Peyer's patch (tissue), 4 donors: ENCODE measurements at places on chromosomes 12 and 14. TPM values are rescaled to one million over a fixed set of nuclear protein-coding genes. Genes with fewer than 3 reads are reported as not detected.

CCDC175 gene
- total RNA-seq, result not detected

MFAP5 gene
- 67.4 TPM for total RNA-seq

ITGA5 gene
- total RNA-seq, result 56.1 TPM

MRPL52 gene
- total RNA-seq, result 30.3 TPM

GSG1 gene
- not detected for total RNA-seq

DNA sequence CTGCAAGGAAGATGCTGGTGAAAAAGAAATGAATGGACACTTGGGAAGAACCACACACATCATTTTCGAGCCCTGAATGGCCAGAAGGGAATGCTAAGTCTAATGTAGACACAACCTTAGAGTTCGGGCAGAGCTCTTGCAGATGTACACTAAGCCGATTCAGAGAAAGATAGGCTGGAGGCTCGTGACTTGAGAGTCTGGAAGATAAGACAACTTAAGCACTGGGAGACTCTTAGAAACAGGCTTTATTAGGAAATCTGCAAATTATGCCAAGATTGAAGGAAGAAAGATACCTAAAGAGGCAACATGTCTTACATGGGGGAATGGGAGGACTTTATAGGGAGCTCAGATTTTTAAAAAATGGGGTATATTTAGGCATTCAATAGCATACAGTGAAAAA lies 13.5 kb downstream of the TBPL2 start:
- DNase-seq, result no peak

- no peak for DNase-seq
Measured at GRCh38 chr14:28676479-28676878, 90.1 kb upstream of the FOXG1 start.

GRCh38 chr14:96627811-96628775 lies 125.9 kb downstream of the PAPOLA start:
- DNase-seq, result peak; percentile 3

DNA sequence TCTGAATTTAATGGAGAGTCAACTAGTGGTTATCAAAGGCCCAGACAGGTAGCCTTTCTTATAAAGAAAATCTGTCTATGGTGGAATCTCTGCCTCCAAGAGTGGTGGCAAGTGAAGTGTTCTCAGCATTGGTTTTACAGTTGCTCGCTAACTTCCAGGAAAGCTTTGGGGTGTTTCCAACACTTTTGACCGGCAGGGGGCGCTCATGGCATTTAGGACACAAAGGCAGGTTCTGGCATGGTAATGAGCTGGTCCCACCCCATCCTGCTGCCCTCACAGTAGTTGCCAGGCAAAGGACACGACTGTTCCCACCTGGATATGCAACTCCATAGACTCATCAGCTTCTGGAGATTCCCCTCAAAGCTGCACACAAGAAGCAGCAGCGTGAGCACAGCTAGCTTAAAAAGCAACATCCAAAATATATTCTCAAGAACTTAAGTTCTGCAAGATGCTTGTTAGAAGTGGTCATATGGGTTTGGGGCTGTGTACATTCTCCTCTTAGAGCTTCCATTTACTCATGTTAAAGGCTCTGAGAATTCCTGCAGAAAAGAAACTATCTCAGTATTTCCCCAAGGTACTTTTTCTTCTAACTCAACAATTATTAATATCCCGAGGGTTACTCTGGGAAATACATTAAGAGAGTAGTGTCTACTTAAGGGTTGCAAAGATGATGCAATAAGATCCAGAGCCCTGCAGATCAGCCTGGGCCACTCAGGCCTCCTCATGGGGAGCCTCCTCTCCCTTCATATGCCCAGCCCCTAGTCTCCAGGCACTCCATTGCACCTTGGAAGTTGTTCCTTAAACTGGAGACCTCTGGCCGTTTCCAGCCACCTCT lies 14.8 kb downstream of the PROX2 start:
- DNase-seq, result peak; percentile 95

DNA sequence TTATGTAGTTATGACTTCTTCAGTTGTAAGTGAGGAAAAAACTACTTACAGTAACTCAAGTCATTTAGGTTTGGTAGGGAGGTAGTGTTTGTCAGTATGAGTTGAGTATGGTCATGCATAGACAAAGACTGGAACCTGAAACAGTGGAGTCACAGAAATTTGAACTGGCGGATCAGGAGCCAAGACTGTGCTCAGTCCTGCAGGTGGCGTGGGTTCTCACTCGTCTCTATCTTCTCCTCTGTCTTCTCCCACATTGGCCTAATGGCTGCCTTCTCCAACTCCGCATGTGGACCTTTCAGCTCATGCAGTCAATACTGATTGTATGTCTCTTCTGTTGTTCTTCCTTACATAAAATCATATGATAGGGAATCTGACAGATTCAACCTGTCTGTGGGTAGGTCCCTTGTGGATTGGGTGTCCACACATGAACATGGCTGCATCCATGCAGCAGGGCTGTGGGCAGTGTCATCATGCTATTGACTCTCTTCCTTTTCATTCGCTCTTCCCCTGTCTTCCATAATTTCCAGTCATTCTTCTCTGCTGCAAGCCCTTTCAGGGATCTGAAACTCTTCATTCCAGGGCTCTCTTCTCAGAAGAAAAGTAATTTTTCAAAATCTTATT lies 78.8 kb upstream of the NEDD1 start:
- DNase-seq, result no peak

- DNase-seq, result no peak
Measured at GRCh38 chr12:128966203-128966810, 113.0 kb downstream of the GLT1D1 start.

- no peak for DNase-seq
Measured at GRCh38 chr14:89058697-89059096, 234.2 kb downstream of the TTC8 start.

DNA sequence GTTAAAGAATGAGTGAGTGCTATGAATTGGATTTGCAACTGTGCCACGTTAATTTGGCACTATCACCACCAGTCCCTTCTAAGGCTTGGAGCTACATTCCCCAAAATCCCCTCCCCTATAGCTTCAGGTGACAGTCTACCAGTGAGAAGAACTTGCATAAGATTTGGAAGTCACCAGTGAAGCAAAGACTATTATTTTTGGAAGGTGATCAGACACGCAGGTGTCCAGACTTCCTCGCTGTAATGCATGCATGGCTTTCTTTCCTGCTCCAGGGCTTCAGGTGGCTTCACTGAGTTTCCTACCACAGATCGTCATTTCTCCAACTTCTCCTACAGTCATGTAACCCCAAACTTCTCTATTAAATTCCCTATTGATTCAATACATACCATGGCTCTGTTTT lies 61.4 kb downstream of the SLC41A2 start:
- DNase-seq, result no peak

DNA sequence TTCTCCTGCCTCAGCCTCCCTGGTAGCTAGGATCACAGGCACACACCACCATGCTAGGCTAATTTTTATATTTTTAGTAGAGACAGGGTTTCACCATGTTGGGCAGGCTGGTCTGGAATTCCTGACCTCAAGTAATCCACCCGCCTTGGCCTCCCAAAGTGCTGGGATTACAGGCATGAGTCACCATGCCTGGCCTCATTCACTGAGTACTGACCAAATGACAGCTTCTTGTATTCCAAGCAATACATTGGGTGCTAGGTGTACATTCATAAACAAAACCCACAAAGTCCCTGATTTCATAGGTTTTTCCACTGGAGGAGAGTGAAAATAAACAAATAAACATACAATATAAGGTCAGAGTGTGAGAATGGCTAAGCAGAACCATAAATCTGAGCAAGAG lies 136.3 kb downstream of the HELB start:
- DNase-seq, result no peak

DNA sequence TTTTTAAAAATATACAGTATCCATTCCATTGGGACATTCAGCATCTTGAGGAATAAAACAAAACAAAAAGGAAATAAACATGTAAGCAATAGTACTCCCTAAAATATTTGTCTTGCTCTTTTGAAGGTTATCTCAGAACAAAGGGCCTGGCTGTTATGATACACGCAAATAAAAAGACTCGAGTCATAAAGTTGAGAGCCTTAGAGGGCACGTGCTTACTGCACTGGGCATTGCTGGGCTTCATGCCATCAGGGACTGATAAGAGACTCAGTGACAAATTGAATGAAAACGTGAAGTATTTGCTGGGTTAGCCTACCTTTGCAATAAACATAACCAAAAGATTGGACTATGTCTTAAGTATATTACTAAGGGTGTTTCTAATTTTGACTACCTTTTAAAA lies 118.9 kb downstream of the SLC35F4 start:
- no peak for DNase-seq

- no peak for DNase-seq
Measured at GRCh38 chr14:75434138-75434889, 6.5 kb downstream of the JDP2 start.

- no peak for DNase-seq
Measured at GRCh38 chr14:91732439-91732838, 553 bp upstream of the CATSPERB start.
